ENCODE measurements at places on chromosomes 11 and 22.

DNA sequence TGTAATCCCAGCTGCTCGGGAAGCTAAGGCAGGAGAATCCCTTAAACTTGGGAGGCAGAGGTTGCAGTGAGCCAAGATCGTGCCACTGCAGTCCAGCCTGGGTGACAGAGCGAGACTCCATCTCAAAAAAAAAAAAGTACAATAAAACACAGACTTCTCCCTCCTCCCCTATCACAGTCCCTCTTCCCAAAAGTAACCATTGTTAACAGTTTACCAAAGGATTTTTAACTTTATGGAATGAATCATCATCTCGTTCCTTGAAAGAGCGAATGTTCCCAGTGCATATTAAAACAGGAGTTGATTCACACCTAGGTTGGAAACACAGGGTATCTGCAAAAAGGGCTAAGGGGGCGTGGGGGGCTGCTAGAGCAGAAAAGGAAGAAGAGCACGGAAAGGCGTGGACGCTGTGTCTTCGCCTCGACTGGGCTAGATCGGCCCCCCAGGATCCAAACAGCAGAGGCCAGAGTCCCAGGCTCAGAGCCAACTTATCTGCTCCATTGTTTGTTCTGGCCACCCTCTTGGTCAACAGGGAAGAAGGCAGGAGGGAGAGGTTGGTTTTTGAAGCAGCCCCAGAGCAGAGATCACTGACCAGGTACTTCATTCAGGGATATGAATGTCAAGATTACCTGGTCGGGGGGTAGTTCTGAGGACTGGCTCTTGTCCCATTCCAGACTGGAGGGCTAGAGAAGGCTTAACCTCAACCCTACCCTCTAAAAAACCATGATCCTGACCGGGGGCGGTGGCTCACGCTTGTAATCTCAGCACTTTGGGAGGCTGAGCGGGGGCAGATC, 2.1 kb upstream of the AHNAK start:
- no peak for DNase-seq

- DNase-seq, result no peak
Observed at GRCh38 chr11:116598556-116598955, 174.2 kb downstream of the BUD13 start.

GRCh38 chr11:75195167-75195962, 44.5 kb downstream of the SLCO2B1 start:
- DNase-seq, result no peak

GRCh38 chr22:30204742-30205111, 41.8 kb downstream of the LIF start:
- no peak for DNase-seq

GRCh38 chr22:43867839-43868635, 5.7 kb upstream of the SULT4A1 start:
- DNase-seq, result no peak

- DNase-seq, result no peak
Observed at GRCh38 chr22:46429325-46429853, 93.9 kb downstream of the TRMU start.

GRCh38 chr11:7423946-7424345, 61.4 kb upstream of the OLFML1 start:
- no peak for DNase-seq

DNA sequence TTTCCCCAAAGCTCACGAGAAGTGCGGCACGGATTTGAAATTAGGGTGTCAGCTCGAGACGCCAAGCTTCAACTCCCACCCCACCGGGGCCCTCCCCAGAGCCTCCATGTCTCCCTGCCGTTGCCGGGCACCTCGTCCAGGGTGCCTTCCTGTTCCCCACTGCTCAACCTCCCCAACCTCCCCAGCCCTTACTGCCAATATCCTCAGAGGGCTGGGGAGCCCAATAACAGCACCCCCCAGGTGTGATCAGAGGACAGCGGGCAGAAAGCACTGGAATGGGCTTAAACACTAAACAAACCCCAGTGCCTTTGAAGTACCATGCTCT, 1336.4 kb downstream of the TBC1D22A start:
- DNase-seq, result no peak

GRCh38 chr22:32985899-32986765, 72.0 kb downstream of the SYN3 start:
- DNase-seq, result no peak

DNA sequence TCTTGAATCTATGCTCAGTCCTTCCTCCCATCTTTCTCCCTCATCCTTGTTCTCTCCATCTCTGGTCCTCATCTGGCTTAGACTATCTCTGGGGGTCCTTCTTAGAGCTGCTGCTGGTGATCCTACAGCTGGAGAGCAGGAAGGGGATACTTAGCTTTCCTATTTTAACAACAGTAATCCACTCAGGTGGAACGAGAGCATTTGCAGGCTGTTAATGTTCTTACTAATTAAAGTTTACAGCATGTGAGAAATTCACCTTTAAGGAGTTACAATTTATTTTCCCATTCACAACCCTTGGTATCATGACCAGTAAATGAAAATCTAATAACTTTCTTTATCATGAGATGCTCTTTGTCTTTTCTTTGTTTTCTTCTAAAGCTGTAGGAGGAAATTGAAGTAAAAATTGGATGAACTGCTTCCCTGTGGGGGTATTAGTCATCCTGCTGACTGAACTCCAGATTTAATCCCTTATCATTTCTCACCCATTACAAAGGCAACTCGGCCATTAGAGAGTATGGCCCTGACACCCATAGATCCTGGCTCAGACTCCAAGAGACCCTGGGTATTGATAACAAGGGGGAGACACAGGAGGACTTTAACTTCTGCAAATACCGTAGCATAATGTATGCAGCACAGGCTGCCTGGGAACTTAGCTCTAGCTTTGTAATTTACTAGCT, 37.6 kb upstream of the MTNR1B start:
- DNase-seq, result no peak

DNA sequence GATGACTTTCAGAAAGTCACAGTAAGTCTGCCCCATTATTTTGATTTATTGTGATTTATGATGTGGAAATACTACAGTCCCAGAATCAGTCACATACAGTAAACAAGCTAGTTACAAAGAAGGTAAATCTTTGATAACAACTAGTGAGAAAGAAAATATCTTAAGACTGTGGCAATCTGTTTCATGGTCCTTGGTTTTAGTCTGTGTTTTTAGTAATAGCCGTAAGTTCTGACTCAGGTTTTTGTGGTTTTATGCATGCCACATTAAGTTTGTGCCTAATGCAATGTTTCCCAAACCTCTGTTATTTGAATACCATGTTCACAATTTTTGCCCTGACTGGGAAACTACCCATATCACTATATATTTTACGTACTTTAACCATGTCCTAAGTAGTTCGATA, 6.7 kb downstream of the CEP295 start:
- DNase-seq, result no peak

GRCh38 chr11:3655547-3655946, 10.6 kb downstream of the ART1 start:
- DNase-seq, result no peak

DNA sequence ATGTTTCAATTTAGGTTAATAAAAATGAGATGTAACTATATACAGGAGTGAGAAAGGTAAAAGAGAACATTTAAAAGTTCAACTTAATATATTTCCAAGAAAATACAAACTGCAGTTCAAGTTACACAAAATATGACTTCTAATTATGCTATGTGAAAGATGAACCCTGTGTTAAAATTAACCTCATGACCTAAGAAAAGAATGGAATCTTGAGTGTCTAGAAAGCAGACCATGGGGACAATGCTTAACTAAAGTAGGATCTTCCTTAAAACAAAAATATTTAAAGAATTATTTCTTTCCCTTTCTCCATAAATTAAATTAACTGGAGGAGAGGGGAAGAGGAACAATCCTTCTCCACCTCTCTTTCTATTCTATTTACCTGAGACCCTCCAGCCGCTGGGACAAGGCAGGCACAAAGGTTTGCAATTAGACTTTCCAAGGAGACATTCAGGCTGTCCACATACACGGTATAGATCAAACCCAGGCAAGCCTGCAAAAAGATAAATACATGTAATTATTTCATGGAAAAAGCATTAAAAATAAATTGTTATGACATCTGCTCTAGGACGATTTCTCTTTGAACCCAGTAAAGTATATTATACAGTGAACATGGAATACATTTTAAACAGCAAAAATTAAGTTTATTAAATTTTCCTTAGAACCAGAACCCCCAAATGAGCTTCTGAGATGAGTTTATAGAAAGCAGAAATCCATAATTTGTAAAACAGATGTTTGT, 264.5 kb downstream of the SBF2 start:
- DNase-seq, result no peak

- no peak for DNase-seq
Observed at GRCh38 chr11:84645988-84646694, 981.0 kb downstream of the DLG2 start.

GRCh38 chr11:117217141-117218084, 14.5 kb downstream of the PCSK7 start:
- DNase-seq, result no peak

DNA sequence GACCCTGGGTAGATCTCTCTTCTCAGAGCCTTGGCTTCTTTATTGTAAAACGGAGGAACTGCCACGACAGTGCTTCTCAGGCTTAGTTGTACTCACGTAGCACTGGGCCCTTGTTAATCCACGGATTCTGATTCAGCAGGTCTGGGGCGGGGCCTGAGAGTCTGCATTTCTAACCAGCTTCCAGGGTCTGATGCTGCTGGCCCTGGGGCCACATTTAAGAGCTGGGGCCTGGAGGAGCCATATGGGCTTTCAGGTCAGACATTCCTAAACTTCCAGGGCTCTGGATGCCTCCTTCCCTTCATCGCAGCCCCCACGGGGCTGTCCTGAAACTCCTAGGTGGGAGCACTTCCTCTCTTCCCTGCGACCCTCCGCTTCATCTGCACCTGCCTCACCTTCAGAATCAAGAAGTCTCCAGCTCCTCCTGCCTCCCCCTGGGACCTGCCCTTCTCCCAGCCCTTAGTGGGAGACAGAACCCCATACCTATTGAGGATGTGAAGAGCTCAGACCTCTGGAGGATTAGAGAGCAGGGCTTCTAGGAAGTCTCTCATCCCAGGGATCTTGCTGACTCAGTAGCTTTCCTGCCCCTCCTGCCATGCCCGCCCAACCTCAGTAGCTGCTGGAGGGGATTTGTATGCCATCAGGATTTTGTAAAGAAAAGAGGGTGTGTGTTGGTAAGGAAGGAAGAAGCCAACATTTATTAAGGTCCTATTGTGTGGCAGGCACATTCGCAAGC, 92.5 kb downstream of the LRRC32 start:
- no peak for DNase-seq

DNA sequence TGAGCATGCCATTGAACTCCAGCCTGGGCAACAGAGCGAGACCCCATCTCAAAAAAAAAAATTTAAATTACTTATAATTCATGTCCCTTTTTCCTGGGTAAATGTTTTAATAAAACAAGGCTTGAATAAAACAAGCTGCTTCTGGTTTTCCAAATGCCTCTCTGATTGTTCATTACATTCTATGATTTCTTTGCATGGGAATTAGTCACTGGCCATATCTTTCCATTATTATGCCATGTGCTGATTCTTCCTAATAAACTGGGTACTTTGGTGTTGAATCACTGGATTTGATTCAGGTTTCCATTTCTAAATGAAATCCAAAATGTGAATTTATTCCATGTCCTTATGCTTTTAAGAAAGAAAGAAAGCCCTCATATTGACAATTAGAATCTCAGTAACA, 42.6 kb downstream of the ZNF215 start:
- no peak for DNase-seq

GRCh38 chr11:3170756-3171650, 5.9 kb upstream of the OSBPL5 start:
- no peak for DNase-seq

GRCh38 chr11:11710556-11710955, 88.8 kb upstream of the GALNT18 start:
- DNase-seq, result no peak

DNA sequence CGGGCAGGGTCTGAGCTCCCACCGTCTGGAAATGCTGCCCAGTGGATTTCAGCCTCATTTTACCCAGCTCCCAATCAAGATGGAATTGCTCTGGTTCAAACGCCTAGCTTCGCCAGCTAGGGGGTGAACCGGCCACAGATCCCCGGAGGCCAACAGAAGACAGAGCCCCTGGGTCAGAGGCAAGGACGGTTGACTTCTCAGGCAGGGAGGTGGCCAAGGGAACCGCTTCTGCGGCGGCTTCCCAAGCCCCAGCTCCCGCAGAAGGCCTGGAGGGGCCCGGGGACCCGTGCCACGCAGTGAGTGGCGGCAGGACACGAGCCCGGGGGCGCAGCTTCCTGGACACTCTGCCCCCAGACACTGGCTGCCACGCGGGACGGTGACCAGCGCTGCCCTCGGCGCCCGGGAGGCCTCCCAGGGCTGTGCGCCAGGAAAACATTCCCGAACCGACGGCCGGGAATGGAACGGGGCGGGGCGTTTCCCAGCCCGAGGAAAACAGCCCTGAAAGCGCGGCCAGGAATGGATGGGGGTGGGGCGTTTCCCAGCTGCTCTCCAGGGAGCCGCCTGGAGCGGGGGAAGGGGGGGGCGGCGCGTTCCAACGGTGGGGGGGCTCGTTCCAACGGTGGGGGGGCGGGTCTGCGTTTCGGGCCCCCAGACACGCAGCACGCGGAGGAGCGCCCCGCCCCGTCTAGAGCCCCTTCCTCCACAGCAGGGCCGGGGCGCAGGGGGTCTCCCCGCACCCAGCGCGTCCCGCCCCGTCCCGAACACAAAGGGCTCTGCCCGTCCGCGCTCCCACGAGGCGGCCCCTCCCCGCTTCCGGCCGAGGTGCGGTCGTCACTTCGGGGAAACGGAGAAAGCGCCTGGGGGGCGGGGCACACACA, 13.5 kb upstream of the B4GALNT4 start:
- peak; percentile 54 for DNase-seq

GRCh38 chr11:88421530-88421929, 84.0 kb upstream of the CTSC start:
- DNase-seq, result no peak

DNA sequence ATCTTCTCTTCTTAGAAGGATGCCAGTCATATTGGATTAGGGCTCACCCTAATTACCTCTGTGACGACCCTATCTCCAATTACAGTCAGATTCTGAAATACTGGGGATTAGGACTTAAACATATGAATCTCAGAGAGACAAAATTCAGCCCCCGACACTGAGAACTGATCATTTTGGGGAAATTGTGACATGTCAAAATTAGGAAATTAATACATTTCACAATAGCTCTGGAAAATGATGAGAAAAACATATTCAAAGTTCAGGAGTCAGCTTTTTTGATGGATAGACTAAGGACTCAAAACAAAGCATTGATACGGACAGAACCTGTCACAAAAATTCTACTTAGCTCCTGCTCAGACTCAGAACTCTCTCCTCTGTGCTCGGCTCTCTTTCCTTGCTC, 40.8 kb downstream of the COMMD9 start:
- DNase-seq, result no peak

GRCh38 chr11:70876685-70877084, 375.7 kb downstream of the SHANK2 start:
- DNase-seq, result no peak

GRCh38 chr11:122004446-122004845, 111.6 kb downstream of the BLID start:
- no peak for DNase-seq

DNA sequence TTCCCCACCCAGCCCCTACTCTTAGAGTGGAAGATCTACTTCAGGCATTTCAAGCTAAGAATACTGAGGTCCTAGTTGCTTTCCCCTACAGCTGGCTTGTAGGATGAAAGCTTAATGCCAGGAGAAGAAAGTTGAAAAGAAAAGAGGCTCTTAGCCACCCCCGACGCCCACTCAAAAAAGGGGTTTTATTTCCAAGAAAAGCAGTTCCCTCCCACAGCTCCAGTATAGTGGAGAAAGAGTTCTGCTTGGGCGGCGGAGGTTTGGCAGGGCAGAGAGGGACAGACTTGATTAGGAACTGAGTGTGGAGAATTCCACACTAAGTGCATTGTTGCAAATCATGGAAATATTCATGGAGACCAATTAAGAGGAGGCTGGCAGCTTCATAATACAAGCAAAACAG, 470.9 kb downstream of the ETS1 start:
- no peak for DNase-seq

All from stimulated activated CD8-positive, alpha-beta memory T cell treated with anti-CD3 and anti-CD28 coated beads, Interleukin-4, amount 100 ng/mL, for 1 hour (primary cell).